ACHN (cell line): ENCODE measurements at places on chromosomes 16 and 17.

- DNase-seq = no peak
Measured at GRCh38 chr17:19270704-19271611, 33.8 kb downstream of the EPN2 start.

DNA sequence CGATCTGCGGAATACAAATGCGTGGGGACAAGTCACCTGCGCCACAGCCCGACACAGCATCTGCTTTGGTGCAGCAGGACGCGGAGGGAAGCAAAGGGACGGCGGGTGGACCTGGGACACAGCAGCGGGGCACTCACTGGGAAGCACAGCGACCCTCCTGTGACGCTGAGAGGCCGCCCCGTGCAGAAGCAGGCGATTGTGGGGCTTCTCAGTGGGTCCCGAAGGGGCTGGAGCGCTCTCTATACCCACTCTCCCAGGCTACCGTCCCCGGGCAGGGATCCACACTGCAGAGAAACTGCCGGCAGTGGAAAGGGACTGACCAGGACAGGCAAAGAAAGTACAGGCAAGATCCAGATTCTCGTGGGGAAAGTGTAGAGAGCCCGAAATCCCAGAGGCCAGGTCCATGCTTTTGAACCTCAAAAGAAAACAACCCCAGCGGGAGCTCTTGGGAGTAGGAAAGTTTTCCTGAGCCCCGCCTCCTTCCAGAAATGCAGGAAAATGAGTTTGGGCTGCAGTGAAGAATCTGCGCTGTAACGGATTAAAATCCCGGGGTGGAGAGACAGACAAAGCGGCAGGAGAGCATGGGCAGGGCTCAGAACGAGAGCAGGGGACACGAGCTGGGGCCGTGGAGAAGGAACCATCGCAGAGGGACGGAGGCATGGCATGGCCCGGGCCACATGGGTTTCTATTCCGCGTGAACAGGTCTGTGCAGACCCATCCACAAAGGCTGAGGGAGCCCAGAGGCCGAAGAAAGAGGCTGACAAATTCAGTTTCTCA lies 12.7 kb downstream of the COX4I1 start:
- no peak for DNase-seq

DNA sequence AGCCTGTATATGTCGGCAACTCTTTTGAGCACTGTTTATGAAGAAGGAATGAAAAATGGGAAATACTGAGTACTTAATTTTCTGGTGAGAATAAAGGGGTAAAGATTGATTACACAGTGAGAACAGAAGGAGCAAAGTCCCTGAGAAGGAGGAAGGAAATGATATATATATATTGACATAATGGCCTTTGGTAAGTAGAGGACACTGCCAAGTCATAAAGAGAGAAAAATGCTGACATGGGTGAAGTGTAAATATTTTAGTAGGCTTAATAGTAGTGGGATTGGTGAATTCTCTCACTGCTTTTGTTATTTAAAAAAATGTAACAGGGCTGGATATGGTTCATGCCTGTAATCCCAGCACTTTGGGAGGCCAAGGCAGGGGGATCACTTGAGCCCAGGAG lies 16.2 kb downstream of the VMP1 start:
- DNase-seq = no peak

DNA sequence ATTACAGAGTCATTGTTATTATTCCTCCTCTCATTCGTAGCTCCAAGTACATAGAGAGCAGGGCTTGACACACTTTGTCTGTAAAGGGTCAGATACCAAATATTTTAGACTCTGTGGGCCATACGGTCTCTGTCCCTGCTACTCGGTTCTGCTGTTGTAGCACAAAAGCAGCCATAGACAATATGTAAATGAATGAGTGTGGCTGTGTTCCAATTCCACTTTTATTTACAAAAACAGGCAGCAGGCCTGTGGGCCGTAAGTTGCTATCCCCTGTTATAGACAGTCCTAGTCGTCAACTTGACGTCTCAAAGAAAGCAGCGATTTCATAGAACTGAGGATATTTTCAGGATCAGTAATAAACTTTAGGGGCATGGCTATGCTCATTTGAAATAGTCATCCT lies 161.6 kb downstream of the MSI2 start:
- DNase-seq = no peak

GRCh38 chr16:878072-878784 lies 77.7 kb upstream of the GNG13 start:
- DNase-seq = no peak

DNA sequence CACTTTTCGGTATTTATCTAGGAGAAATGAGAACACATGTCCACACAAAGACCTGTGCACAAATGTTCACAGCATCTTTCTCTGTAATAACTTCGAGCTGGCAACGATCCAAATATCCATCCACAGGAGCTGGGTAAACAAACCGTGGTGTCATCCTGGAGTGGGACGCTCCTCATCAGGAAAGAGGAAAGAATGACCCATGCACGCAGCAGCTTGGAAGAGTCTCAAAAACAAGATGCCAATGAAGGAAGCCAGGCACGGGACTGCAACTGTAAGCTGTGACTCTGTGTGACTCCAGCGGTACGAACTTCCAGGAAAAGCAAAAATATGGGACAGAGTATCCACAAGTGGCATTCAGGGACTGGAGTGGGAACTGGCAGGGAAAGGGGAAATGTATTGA lies 36.7 kb upstream of the CIBAR2 start:
- DNase-seq = no peak

DNA sequence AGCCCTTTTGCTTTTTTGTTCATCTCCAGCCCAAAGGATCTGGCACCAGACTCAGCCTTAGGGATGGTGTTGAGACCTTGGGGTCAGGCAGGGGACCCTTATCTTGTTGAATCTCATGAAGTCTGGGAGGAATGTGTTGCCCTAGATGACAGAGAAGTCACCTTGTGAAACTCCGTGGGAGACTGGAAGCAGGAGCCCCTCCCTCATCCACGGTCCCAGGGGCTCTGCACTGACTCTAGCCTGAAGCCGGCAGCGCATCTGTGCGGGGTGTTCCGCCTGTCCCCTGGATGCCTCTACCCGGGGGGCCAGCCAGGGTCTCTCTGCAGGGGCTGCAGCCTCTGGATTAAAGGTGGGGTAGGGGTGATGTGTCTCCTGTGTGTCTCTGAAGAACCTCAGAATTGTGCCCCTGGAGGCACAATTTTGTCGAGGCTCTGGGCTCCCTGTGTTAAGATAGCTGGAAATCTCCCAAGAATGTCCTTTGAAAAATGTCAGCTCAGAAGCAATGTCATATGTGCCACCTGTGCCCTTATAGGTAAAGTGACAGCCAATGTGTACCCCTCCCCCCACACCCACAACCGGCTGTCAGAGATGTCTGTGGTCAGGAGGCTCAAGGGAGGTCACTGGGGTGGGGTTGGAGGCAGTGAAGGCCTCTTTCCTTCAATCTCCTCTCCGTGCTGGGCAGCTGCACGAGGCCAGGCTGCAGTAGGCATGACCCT lies 32.1 kb upstream of the CDC42EP4 start:
- no peak for DNase-seq

- DNase-seq = no peak
Measured at GRCh38 chr17:8354236-8354635, 14.6 kb downstream of the ODF4 start.

- DNase-seq = peak; percentile 52
Measured at GRCh38 chr16:49019831-49020230, 261.8 kb downstream of the CBLN1 start.

DNA sequence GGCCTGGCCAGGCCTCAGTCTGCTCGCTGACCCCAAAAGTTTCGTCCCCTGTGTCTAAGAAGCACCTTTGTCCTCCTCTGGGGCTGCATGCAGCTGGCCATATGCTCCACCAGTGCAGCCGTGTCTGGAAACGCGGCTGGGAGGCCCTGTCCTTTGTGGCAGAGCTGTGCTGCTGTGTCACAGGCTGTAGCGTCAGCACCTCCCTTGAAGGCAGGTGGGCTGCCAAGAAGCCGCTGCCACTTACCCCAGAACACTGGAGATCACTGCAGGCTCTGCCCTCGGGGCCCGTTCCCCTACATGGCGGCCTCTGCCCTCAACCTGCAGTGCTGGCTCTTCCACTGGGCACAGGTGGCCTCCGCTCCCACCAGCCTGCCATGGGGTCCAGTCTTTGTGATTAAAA lies 15.7 kb upstream of the MC1R start:
- DNase-seq = no peak

DNA sequence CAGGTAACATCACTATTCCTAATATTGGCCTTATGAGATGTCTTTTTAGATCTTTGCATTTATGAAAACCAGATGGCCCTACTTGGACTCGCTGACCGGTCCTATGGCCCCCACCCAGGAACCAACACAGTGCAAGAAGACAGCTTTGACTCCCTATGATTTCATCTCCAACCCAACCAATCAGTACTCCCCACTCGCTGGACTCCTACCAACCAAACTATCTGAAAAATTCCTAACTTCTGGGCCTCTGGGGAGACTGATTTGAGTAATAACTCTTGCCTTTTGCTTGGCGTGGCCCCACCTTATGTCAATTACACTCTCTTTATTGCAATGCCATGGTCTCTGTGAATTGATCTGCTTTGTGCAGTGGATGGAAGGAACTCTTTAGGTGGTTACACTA lies 828.9 kb downstream of the CDH11 start:
- DNase-seq = no peak

DNA sequence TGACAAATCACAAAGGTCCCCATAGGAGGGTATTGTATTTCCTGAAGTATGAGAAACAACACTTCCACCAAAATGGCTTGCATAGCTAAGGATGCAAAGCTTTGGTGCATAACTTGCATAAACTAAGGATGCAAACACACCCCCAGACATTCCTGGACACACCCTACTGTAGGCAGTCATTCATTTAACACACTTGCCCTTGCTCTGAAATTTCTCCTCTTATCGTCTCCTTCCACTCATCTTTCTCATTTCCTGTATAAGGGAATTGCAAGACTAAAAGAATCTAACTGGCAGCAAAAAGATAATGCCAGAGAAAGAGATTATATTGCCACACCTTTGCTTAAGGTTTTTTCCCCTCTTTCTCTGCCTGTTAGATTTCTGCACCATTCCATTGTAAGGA lies 28.3 kb downstream of the CHD9 start:
- no peak for DNase-seq

- DNase-seq = no peak
Measured at GRCh38 chr17:65750166-65750565, 188.7 kb upstream of the AXIN2 start.

- no peak for DNase-seq
Measured at GRCh38 chr17:67452681-67453554, 75.8 kb downstream of the PITPNC1 start.

DNA sequence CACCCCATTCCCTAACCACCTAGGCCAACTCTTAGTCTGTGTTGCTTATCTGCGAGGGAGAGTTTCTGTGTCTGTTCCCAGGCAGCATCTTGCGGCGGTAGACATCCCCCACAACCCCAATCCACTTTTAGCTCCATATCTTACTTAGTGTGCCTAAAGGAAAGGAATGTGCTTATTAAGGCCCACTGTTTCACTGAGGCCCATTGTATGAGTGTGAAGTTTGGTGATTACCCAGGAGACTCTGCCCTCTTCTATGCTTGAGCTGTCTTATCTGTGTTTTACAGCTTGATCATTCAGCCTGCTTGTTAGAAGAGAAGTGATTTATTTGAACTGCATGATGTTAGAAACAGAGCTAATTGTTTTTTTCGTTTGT lies 10.3 kb upstream of the MLYCD start:
- no peak for DNase-seq

DNA sequence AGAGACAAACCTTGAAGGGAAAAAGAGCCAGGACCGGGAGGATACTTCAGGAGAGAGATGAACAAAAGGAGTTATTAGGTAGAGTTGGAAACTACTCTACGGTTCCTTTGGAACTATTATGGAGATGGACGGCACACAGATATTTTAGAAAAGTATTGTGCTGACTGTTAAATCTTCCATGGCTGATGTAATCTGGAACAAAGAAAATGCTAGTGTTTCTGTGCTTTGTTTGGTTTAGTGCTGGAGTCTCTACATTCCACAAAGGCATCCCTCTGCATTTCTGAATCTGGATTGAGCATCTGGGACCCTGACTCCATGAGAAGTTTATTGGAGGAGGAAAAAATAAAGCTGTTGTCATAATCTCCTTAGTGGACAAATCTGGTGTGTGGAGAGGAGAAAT lies 57.2 kb downstream of the RPGRIP1L start:
- DNase-seq = no peak

DNA sequence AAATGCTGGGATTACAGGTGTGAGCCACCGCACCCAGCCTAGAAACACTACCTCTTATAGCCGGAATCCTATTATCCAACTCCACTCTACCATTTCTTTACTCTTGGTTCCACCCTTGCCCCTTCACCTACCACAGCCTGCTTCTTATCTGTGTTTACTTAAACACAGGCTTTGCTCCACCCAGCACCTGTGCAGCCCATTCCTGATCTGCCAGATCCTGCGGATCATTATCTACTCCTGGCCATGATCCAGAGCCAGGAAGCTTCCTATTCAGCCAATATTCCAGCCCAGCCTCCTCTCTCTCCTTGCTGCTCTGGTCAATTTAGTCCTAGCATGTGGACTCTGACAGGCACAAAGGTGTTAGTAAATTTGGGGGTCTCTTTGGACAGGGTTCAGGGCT lies 98.8 kb upstream of the MED13 start:
- no peak for DNase-seq

DNA sequence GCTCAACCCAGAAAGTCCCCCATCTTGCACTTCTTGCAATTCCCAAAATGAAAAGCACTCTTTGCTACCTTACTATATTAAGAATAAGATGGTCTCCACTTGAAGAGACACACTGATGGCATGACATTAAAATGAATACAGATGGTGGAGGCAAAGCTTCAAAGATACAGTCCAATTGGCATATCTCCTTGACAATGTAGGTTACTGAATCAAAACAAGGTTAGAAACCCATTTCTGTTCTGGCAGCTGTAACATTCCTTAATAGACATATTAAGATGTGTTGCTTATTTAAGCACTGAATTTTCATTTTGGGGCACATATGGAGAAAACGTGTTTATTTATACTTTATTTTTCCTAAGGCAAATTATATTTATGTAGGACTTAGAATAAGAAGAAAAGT lies 1262.8 kb upstream of the CDH8 start:
- no peak for DNase-seq

- no peak for DNase-seq
Measured at GRCh38 chr17:46925185-46925868, 2.4 kb downstream of the GOSR2 start.

GRCh38 chr17:64940055-64940454 lies 20.8 kb upstream of the LRRC37A3 start:
- no peak for DNase-seq

GRCh38 chr17:38583176-38583575 lies 22.6 kb downstream of the SRCIN1 start:
- no peak for DNase-seq

- DNase-seq = peak; percentile 82
Measured at GRCh38 chr16:75265911-75266701, 14.7 kb upstream of the BCAR1 start.

DNA sequence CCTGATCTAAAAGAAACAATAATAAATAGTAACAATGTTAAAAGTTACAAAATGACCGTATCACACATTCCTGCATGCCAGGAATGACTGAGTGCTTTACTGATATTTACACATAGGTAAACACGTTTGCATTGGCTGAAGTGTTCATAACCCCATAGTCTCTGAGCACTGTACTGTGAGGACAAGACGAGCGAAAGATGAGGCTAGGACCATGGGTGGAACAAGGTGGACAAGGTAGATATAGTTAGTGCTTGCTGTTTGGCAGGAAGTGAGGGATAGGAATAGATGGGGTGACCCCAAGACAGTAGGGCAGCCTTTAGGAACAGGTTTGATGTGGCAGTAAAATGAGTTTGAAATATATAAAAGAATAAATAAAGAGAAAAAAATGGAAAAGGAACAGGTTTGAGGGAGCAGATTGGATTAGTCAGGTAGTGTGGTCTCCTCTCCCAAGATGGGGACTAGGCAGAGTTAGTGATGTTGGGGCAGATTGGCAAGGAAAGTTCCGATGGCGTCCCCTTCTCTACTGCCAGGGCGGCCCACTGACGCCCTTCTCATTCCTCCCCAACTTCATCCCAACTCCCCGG lies 452 bp upstream of the E2F4 start:
- no peak for DNase-seq

GRCh38 chr17:17176341-17176740 lies 29.8 kb downstream of the PLD6 start:
- DNase-seq = no peak
